Lung microvascular endothelial cell (primary cell): ENCODE measurements at places on chromosomes 5 and 9.

DNA sequence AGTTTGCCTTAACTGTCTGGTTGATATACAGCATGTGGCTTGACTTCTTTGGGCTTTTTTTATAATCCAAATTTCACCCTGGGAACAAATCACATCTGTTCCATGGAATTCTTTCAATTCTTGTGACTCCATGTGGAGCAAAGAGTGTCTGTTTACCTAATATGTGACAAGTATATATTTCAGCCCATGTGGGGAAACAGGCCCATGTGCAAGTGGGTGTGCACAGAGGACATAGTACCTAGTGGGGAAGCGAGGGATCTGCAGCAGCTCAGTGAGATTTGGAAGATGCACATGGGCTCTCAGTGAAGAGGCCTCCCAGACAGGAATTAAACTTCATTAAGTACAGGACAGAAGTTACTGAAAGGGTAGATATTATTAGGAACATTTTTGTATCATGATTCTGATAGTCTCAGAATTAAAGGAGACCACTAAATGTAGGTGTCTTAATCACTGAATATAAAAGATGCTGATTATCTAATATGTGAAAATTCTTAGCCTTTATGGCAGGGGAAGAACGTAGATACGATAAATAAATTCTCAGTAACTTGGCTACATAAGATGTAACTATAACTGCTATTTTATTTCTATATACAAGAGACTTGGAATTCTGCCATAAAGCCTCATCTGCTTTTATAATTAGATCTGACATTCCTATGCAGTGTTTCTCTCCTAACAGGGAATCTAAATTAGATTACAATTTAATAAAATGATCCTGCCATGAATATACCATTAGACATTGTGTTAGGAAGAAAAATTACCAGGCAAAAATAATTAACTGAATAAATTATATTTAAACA is 181.2 kb downstream of the SLC12A2 start:
- DNase-seq: no peak

DNA sequence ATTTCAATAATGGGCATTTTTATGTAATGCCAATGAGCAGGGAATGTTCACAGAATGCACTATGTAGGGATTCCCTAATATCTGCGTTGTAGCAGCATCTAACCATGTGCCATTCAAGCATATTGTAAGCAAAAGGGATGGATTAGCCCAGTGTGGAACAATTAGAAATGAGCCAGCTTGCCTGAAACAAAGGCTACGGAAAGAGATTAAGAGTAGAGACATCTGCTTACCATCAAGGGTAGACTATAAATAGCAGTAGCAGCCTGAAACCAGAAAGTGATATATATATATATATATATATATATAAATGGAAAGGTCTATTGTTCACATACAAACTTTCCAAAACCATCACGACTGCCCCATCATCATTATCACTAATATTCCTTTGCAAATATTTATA is 31.9 kb upstream of the CEP120 start:
- no peak for DNase-seq

DNA sequence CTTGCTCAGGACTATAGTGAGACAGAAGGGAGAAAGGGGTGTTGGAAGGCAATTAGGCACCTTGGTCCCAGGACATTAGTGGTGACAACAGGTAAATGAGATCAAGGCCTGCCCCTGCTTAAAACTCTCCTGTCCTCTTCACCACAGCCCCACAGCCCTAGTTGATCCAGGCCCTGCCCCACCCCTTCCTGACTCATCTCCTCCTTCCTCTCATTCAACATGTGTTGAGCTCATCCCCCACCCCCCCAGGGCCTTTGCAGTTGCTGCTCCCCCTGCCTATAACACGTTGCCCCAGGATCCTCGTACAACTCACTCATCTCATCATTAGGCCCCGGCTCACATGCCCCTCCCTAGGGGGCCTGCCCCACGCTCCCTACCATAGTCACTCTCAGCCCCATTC is 66.8 kb downstream of the TSPAN17 start:
- DNase-seq: no peak

- no peak for DNase-seq
Measured at GRCh38 chr5:126471875-126472537, 48.8 kb downstream of the GRAMD2B start.

GRCh38 chr5:43065948-43066798 is 26.1 kb upstream of the ANXA2R start:
- peak; percentile 83 for DNase-seq

DNA sequence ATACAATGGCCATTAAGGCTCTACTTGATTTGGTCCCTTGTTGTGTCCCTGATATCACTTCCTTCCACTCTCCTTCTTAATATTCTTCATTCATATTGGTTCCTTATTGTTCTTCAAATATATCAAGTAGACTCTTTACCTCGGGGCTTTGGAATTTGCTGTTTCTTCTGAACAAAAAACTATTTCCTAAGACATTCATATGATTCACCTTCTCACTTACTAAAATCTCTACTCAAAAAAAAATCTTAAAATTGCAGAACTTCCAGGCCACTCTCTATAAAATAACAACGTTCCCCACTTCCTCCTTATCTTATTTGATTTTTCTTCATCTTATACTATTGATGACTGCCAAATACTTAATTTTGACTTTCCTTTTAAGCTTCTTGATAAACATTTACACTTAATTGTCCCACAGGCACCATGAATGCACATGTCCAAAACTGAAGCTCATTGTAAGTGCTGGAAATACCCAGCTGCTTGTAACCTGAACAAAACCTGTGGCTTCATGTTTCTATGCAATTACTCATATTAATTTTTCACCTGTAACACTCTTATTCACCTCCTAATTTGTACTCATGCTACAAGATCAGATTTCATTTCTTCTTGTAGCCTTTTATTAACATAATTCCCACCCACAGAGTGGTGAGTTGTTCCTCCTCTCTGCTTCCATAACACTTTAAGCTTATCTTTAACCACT is 58.4 kb upstream of the NUDT12 start:
- DNase-seq: no peak

DNA sequence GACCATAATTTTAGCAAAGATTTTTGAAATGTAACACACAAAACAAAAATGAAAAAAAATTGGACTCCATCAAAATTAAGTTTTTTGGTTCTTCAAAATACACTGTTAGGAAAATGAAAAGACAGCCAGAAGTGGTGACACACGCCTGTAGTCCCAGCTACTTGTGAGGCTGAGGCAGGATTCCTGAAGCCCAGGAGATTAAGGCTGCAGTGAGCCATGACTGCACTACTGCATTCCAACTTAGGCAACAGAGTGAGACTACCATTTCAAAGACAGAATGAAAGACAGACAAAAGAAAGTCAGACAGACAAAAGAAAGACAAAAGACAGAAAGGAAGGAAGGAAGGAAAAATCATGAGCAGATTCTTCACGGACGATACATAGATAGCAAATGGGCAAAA is 7.5 kb downstream of the DIAPH1 start:
- DNase-seq: no peak

DNA sequence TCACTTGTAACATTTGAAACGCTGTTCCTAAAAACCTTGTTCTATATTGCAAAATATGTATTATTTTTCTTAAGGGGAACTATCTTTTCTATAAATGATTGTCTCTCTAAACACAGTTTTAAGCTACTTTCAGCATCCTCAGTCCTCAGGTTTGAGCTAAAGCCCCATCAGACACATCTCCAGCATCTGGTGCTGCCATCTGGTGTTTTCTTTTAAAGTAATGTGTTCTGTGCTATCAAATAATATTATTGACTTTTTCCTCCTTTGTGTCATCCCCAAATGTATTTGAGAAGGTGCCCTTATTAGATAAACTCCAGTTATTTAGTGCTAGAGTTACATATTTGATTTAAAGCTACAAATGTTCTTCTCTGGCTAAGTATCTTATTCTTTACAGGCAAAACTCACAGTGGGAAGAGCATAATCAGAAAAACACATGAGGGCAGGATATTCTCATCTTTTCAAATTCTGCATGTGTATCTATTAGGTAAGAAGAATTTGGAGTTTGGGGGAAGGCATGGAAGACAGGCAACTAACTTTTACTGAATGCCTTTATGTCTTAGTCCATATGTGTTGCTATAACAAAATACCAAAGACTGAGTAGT is 27.5 kb downstream of the ZNF474 start:
- DNase-seq: peak; percentile 59

GRCh38 chr9:131690941-131691573 is 48.8 kb downstream of the RAPGEF1 start:
- no peak for DNase-seq

DNA sequence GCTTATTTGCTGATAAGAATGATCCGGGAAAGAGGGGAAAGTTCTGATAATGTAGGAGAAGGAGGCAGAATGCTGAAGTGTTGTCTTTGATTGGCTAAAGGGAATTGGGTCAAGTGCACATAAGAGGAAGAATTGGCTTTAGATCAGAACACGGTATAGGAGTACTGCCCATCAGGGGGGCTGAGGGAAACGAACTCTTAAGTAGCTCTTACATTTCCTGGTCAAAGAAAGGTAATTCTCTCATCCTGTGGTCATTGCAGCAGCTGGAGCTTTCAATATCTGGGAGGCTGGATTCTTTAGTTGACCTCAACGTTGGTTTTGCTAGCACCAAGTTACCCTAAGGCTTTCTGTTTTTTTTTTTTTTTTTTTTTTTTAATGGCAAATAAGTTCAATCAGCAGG is 178.7 kb upstream of the NR3C1 start:
- DNase-seq: no peak

DNA sequence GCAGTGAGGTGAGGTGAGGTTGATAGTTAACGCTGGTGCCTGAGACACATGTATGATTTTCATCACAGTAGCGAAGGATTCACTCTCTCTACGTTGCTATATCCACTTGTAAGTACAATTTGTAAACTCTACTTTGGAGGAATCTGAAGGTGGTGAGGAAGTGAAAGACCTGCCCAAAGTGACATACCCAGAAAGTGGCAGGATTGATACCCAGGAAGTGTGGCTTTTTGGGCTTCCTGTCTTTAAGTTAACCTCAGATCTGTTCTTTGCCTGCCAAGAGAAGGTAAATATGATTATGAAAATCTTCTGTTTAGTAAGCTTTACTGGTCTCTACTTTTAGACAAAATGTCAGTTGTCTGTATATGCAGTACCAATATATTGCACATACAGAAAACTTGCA is 143.1 kb downstream of the SH3GL2 start:
- no peak for DNase-seq

DNA sequence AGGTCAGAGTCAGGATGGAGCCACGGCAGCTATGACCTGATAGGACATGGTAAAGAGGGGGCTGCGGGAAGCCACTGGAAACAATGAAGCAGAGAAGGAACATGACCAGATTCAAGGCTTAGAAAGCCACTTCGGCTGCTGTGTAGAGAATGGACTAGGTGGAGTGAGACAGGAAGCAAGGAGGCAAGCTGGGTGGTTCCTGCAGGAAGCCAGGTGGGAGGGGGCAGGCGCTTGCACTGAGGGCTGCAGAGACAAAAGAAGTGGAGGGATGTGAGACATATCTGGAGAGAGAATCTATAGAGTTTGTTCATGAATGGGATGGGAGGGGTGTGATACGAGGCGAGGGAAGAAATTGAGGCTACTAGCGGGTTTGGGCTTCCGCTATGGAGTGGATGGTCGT is 19.0 kb upstream of the N4BP3 start:
- DNase-seq: no peak

DNA sequence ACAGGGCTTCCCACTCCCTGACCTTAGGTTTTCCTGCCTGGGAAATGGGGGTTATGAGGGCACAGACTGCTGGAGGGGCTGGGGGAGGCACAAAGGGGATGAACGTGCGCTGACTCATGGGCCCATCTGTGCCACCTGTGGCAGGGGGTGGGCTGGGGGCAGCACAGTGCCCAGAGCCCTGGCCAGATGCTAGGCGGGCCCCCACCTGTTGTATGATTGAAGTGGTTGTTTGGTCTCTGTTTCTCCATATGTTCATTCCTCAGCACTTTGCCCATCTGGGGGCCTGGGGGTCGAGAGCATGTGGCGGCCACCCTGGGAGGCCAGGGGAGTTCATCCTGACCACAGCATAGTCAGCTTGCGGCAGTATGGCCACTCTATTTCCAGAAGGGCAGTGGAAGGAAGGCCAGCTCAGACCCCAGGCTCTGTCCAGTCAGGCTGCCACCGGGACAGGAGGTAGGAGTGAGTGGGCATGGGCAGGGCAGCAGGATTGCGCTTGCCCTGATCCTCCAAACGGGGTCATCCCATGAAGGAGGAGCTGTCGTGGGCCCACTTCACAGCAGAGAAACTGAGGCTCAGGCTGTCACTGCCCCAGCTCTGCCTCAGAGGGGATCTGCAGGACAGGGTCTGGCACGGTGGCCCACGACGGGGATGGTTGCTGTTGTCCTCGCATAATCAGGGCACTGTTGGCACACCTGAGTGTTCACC is 841 bp upstream of the NINJ1 start:
- DNase-seq: no peak

DNA sequence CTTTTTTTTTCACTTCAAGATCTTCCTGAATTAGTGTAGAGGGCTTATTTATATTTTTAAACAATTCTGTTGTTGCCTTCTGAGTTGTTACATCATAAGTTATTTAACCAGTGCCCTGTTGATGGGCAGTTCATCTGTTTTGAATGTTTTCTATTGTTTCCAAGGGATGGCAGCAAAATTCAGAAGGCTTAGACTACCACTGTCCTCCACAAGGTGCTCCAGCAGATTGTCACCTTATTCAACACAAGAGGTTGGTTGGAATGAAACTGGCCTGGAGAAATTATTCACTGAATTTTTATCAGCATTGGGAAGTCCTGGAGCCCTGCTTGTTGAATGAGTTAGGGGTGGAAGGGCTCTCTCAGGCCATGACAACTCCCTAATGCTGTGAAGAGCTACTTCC is 1.3 kb upstream of the KLHL9 start:
- no peak for DNase-seq
